ENCODE measurements at places on chromosomes 1 and 21. TPM values are rescaled to one million over a fixed set of nuclear protein-coding genes. Genes with fewer than 3 reads are reported as not detected.

The TFF2 gene
- not detected for total RNA-seq

The OR6K3 gene
- not detected for total RNA-seq

The C4BPB gene
- total RNA-seq = 1.6 TPM

The FAF1 gene
- total RNA-seq = 36.2 TPM

The LAMC2 gene
- total RNA-seq = 21.5 TPM

The TMEM234 gene
- 7.7 TPM for total RNA-seq

The KLF17 gene
- total RNA-seq = 0.34 TPM

The CR1 gene
- total RNA-seq = not detected

The RCSD1 gene
- 0.05 TPM for total RNA-seq

The EFNA3 gene
- total RNA-seq = 3.4 TPM

The EXO1 gene
- 22.6 TPM for total RNA-seq

The ZNF695 gene
- 2.9 TPM for total RNA-seq

The AMIGO1 gene
- total RNA-seq = 1.1 TPM

The CD247 gene
- 0.07 TPM for total RNA-seq

The GUCA2B gene
- not detected for total RNA-seq

The PPFIA4 gene
- 0.33 TPM for total RNA-seq

The MSH4 gene
- total RNA-seq = not detected

The UBL4B gene
- total RNA-seq = not detected

The SLC2A5 gene
- total RNA-seq = 0.04 TPM

The RGS5 gene
- total RNA-seq = 0.66 TPM

The WNT4 gene
- total RNA-seq = 0.17 TPM

The ZNF683 gene
- total RNA-seq = not detected

The VPS26C gene
- total RNA-seq = 34.1 TPM

The SYF2 gene
- 37.2 TPM for total RNA-seq

The TRNP1 gene
- total RNA-seq = 210 TPM

The CAP1 gene
- 199 TPM for total RNA-seq

The ZNF670 gene
- 3.1 TPM for total RNA-seq

The DYNLT5 gene
- not detected for total RNA-seq

The CRNN gene
- not detected for total RNA-seq

The LEMD1 gene
- total RNA-seq = not detected

The BTBD19 gene
- total RNA-seq = 3.0 TPM

The NBPF20 gene
- 3.0 TPM for total RNA-seq

The SPATA1 gene
- 0.62 TPM for total RNA-seq

The FCGR1A gene
- total RNA-seq = not detected

The PTGFRN gene
- total RNA-seq = 14.7 TPM

The MYCL gene
- 1.3 TPM for total RNA-seq

The YOD1 gene
- total RNA-seq = 6.4 TPM

Measured in A549 treated with CORT108297 at 1 μM for 4 hours (cell line).